ENCODE measurements at places on chromosomes 3 and 15. TPM values are rescaled to one million over a fixed set of nuclear protein-coding genes. Genes with fewer than 3 reads are reported as not detected.

DNA sequence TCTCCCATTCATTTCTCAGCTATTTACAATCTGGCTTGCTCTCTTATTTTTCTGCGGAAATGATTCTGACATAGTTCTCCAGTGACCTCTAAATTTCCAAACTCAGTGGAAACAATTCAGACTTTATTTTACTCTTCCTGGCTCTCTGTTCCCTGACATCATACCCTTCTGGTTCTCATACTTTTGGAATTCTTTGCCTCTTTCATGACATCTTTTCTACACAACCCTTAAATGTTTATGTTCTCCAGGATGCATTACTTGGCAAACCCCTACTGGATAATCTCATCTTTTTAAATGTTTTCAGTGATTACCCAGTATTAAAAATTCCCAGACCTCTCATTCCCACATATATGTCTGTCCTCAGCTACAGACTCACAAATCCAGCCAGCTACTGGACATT lies 23.9 kb upstream of the PLSCR4 start:
- H3K4me1 ChIP-seq = peaks cover 2% of the 10 kb centered on the region
- peak overlapping the region; percentile 97 for H3K27ac ChIP-seq
- no peaks in the 10 kb centered on the region for H3K36me3 ChIP-seq
- no peaks in the 10 kb centered on the region for H3K27me3 ChIP-seq
- no peak overlapping the region for H3K4me3 ChIP-seq

DNA sequence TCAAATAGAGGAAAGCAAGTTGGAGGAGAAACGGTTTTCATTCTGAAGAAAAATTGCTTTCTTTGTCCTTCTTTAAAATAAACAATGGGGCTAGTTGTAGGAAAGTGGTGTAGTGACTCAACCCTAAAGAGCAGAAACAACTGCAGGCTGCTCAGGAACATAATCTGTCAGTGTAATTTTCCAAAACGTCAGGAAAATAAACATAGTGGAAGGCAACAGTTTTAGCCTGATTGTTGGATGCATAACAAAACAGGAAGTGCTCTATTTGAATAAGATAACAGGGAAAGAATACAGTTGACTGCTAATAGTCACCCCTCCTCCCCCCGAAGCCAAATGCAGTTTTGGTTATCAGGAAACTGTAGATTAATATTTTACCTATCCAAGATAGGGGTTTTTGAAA lies 167.6 kb downstream of the ECT2 start:
- H3K4me3 ChIP-seq = no peak overlapping the region
- no peaks in the 10 kb centered on the region for H3K27me3 ChIP-seq
- DNase-seq = no peak
- H3K36me3 ChIP-seq = no peaks in the 10 kb centered on the region

DNA sequence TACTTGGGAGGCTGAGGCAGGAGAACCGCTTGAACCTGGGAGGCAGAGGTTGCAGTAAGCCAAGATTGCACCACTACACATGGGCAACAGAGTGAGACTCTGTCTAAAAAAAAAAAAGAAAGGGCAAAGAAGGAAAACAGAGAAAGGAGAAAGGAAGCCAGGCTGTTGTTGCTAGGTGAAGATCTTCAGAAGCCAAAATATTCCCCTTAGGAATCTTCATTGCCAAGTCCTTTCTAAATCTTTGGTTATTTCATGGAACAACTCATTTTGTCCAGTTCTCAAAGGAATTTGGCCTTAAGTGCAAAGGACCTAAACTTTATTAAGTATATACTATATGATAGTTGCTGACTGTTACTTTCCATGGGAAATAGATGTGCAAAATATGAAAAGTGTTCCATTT lies 59.2 kb upstream of the OSBPL11 start:
- H3K27me3 ChIP-seq = no peaks in the 10 kb centered on the region
- no peak overlapping the region for H3K4me3 ChIP-seq
- H3K27ac ChIP-seq = no peak overlapping the region
- H3K4me1 ChIP-seq = no peaks in the 10 kb centered on the region
- H3K36me3 ChIP-seq = no peaks in the 10 kb centered on the region
- DNase-seq = no peak

DNA sequence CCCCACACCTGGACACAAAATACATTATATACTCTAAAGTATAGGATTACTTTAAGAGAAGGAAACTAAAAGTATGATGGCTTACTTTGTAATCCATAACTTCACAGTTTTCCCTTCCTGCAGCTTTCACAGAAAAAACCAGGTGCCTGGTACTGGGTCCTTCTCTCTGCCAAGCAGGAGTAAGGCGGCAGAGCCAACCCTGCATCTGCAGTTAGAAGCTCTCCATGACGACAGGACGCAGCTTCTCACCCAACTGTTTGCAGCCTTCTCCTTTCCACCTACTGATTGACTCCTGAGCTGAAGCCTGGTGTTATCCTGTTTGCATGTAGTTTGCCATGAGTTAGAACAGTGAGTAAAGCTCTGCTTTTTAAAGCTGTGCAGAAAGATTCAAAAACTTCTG lies 6.7 kb downstream of the MRAS start:
- no peak overlapping the region for H3K27ac ChIP-seq
- DNase-seq = no peak
- no peaks in the 10 kb centered on the region for H3K27me3 ChIP-seq
- H3K4me3 ChIP-seq = no peak overlapping the region

DNA sequence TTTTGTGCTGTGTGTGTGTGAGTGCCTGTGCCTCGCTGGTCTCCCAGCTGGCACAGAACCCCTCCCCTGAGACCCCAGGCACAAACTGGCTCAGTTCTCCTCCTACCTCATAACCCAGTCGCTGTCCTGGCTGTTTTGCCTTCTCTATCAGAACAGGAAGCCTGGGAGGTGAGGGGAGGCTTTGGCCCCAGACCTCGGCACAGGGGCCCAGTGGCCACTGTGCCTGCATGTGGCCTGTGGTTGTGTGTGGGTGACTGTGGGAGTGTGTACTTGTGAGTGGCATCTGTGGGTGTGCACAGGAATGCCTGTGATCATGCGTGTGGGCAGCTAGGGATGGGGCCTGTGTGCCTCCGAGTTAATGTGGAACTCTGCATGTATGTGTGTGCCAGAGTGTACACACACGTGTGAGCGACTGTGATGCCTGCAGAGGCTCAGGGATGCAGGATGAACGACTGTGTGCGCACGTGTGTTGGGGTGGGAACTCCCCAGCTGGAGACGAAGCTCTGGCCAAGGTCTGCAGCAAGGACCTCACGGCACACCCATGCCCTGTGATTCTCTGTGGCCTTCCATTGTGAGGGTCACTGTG lies 32.3 kb downstream of the PSTPIP1 start:
- H3K27me3 ChIP-seq = no peaks in the 10 kb centered on the region
- H3K4me3 ChIP-seq = no peak overlapping the region
- no peaks in the 10 kb centered on the region for H3K4me1 ChIP-seq

Gene CYP1A2
- total RNA-seq = not detected

Gene ACTRT3
- total RNA-seq = 1.6 TPM

Gene ALS2CL
- total RNA-seq = 28.7 TPM
